Myocyte (in vitro differentiated cells): ENCODE measurements at places on chromosomes 5 and 9.

DNA sequence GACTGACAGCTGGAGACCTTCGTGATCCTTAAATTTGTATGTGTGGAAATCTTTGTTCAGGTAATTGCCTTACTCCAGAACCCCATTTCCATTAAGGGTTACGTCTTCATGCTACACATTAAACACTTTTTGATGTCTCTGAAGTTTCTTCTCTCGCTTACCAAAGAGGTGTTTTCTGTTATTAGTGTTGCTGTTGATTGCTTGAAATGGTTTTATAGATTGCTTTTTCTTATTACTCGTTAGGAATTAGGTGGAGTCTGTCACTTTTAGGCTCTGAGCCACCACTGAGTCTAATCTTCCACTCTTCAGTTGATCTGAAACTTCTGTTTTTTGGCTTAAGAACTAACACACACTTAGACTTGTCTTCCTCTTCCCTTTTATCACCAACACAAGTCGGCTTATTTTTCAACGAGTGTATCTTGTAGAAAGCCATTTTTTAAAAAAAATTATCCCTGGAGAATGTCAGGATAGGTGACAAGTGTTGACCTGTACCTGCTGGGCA, 62.2 kb upstream of the PPARGC1B start:
- DNase-seq = no peak

GRCh38 chr5:104821606-104822005, 1259.0 kb upstream of the NUDT12 start:
- DNase-seq = no peak

DNA sequence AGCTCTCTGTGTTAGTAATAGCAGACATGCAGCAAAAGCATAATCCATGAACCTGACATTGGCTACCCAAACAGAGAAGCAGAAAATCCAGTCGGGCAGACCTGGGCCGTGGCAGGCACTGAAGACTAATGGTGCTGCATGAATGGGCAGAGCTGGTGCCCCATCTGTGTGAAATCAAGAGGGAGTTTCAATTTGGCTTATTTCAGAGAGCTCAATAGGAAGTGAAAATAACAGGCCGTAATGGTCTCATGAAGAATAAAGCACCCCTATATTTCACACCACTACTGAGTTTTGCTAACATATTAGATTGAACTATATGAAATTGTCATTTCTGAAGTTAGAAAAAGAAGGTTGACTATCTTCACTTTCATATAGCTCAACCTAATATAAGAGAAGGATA, 149.7 kb downstream of the ENC1 start:
- DNase-seq = no peak

- DNase-seq = no peak
Observed at GRCh38 chr5:166058660-166059059, 2232.8 kb upstream of the WWC1 start.

DNA sequence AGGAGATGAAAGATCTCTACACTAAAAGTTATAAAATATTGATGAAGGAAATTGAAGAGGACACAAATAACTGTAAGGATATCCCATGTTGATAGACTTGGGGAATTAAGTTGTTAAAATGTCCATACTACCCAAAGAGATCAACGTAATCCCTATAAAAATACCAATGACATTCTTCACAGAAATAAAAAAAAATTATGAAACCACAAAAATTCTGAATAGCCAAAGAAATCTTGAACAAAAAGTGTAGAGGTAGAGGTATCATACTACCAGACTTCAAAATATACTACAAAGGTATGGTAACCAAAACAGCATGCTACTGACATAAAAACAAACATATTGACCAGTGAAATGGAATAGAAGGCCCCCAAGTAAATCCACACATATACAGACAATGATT, 71.5 kb upstream of the ELL2 start:
- no peak for DNase-seq

DNA sequence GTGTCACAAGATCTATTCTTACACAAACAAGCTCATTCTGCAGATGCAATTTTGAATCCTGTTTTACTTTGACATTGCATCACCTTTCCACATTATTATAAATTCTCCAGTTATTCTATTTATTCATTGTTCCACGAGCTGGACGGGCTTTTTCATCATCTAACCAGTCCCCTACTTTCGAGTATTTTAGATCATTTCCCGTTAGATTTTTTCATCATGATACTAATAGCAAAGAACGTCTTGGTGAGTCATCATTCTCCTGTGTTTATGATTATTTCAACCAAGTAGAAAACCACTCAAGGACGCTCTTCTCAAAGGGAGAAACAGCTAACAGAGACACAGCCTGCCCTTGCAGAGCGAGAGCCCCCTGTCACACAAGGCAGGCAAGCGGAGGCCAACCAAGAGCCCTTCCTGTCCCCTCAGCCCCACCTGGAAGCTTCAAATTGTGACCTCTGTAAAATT, 15.1 kb downstream of the BBLN start:
- no peak for DNase-seq

- no peak for DNase-seq
Observed at GRCh38 chr5:73278693-73279092, 105.7 kb downstream of the TMEM174 start.

GRCh38 chr9:124256517-124257069, 1.2 kb upstream of the NEK6 start:
- DNase-seq = peak; percentile 85
